ENCODE measurements at places on chromosomes 12 and 14.

GRCh38 chr12:41486718-41487117 is 298.6 kb downstream of the PDZRN4 start:
- DNase-seq = no peak

DNA sequence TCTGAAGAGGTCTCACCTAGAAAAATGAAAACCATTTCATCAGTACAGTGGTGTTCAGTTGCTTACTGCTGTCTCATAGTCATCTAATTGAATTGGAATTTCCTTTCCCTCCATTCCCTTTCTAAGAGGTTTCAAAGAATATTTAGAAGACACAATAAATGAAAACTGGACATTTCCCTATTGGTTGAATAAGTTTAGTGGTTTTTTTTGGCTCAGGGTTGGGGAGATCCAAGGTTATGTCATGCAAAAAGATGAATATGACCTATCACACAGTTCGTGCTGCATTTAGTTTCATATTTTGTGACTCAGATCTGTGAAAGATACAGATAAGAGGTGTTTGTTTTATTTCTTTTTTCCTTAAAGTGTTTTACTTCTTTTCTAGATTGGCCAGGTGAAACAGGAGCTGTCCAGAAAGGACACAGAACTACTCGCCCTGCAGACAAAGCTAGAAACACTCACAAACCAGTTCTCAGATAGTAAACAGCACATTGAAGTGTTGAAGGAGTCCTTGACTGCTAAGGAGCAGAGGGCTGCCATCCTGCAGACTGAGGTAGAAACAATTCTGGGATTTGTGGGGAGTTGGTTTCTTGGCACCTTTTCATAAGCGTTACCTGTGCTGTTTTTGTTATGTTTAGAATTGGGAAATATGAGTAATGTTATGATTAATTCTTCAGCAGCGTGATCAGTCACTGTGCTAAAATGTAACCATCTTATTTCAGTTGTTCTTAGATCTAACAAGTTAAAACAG is 124.6 kb downstream of the ERC1 start:
- DNase-seq = no peak

- DNase-seq = no peak
These were observed 16.4 kb upstream of the ARID2 start for GRCh38 chr12:45713078-45713477.

DNA sequence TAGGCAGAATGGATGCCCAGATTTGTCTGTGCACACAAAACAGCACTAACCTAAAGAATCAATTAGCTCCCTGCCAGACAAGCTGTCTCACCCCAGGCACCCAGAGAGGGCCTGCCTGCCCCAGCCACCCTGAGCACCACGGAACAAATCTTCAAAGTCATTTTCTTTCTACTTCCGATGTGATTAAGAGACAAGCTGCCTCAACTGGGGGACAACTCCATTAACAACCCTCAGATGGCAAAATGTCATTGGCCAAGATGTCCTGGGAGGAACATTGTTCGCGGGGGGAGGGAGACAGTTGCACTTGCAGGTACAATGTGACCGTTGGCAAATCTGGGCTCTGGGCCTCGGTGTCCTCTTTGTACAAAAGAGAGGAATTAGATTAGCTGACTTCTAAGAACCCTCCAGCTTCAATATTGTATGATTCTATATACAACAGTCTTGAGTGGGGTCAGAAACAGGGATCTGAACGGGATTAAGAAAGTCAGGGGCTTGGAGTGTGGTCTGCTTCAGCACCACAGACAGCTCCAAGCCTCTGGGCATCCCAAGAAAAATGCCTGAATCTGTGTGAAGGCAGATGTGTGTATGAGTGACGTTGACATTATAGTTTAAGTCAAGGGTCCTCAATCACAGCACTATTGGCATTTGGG is 42.8 kb upstream of the CMKLR1 start:
- DNase-seq = no peak

DNA sequence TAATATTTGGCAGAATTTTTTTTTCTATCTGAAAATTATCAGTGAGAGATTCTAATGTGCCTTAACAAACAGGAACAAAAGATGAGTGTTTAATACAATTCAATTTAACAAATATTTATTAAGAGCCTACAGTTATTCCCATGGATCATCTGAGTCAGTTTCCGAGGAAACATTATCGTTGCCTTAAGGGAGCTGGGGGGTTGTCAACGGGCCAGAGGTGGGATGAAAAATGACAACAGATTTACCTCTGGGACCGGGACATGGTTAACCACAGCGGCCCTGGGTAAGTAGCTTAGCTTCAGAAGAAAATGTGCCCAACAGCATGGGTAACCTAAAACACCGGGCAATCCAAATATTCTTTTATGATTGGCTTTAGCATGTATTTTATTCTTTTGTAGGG is 113.6 kb downstream of the DAD1 start:
- no peak for DNase-seq

GRCh38 chr14:72560331-72560730 is 333.6 kb downstream of the DPF3 start:
- no peak for DNase-seq

DNA sequence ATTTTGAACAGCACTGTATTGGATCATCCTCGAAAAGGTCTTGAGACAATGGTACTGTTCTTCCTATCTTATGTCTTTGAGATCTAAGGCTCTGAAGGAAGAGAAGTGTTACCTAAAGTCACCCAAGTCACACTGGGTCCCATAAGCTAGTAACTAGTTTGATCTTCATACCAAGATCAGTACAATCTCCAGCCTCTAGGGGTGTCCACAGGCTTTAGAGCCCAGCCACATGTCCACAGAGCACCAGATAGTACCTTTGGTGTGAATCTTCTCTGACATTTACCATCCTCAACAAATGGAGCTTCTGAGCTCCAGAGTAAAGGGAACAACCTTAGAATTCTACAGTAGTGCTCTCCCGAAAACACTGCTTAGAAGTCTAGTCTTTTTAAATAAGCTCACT is 78.7 kb downstream of the KSR2 start:
- DNase-seq = no peak

- no peak for DNase-seq
These were observed 3.0 kb downstream of the SMIM10L1 start for GRCh38 chr12:11174022-11174421.

DNA sequence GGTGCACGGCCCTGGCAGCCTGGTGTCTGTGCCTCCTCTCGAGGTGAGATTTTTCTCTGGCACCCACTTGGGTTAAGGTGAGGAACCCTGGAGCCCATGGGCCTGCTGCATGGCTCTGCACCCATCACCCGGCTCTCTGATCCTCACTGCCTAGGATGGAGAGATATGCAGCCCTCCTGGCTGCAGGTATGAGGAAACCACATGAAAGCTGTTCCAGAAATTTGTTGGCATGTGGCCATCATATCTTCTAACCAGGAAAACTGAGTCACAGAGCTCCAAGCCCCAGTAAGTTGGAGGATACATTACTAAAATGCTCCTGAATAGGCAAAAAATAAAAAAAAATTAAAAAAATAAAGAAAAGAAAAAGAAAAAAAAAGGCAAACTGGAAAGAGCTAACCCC is 39.3 kb upstream of the DDX11 start:
- DNase-seq = no peak

- no peak for DNase-seq
These were observed 33.3 kb downstream of the KCTD10 start for GRCh38 chr12:109443794-109444193.
